Activated CD8-positive, alpha-beta T cell treated with anti-CD3 and anti-CD28 coated beads, Interleukin-2, amount 10 ng/mL, durations not matched to agents 7 days and 5 days (primary cell): ENCODE measurements at places on chromosomes 16 and 17. TPM values are rescaled to one million over a fixed set of nuclear protein-coding genes. Genes with fewer than 3 reads are reported as not detected.

The GSG1L gene
- 0.08 TPM for total RNA-seq

The CACNA1H gene
- total RNA-seq: 0.92 TPM

The SGCA gene
- total RNA-seq: not detected

The POLR3E gene
- 43.8 TPM for total RNA-seq

The BIRC5 gene
- total RNA-seq: 108 TPM

The CHST4 gene
- total RNA-seq: not detected

The HOXB1 gene
- total RNA-seq: not detected

The ANKS4B gene
- not detected for total RNA-seq

The SOCS3 gene
- total RNA-seq: 9.1 TPM

The CDRT4 gene
- total RNA-seq: 6.2 TPM
